ENCODE measurements at places on chromosomes 11 and 22. TPM values are rescaled to one million over a fixed set of nuclear protein-coding genes. Genes with fewer than 3 reads are reported as not detected.

DNA sequence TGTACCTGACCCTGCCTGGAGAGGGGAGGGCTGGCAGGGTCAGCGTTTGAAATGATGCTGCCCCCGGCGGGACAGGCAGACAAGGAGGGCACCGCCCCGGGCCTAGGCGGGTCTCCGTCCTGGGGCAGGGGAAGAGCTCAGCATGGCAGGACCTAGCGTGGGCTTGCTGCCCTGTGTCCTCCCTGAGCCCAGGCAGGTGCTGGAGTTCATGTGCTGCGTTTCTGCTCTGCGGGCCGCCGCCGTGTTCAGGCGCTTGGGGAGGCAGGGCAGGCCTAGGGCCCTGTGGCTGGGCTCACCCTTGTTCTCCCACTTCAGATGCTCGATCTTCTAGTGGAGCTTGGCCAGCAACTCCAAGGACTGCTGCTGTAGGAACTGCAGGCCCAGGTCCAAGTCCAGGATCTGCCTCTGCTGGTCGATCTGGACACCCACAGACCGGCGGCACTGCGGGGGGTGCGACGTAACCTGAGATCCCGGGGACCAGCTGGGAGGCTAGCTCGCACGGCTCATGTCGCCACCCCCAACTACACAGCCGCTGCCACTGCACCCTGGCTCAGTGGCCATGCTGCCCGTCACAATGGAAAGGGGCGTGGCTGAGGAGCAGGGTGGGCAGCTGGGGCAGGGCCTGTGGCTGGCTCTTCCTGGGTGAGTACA, 84.4 kb downstream of the MED15 start:
- DNase-seq, result no peak

DNA sequence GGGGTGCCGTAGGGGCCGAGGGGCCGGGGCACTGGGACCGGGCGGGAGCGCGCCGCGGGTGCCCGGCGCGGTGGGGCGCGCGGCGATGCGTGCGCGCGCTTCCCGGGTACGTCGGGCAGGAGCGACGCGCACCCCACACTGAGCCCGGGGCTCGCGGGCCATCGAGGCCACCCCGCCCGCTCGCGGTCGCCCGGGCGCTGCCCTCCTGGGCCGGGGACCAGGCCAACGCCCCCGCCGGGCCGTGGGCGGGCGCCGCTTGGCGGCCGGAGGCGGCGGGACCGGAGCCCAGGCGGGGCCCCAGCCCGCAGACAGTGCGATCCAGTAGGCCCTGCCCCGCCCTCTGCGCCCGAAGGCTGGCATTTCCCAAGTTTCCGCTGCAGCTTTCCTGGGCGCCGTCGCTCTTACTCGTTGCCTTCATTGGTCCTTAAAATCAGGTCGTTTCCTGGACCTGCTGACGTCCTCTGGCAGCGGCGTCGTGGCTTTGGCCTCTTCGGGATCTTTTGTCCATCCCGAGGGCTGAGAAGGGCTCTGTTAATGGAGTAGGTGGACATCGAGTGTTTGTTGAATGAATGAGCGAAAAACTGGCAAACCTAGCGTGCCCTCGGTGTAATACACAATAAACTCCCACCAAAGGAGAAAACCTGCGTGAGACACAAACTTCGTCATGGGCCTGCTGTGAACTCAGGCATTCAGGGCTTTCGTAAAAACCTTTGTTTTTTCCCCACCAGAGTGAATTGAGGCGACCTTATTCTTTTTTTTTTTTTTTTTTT, 638 bp downstream of the PARVA start:
- no peak for DNase-seq

DNA sequence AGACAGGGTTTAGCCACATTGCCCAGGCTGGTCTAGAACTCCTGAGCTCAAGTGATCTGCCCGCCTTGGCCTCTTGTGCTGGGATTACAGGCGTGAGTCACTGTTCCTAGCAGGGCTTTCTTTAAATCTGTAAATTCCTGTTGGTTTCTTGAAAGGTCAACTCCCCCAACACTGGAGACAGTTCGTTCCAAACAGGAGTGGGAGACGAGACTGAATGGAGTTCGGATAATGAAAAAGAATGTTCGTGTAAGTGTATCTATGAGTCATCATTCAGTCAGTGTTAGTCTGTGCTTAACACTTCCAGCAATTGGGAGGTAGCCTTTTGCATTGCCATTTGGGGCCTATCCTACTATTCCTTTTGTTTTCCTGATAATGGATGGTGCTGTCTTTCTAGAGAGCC, 10.0 kb upstream of the BACE1-AS start:
- DNase-seq, result no peak

The RAB3IL1 gene
- not detected for total RNA-seq

The DDI1 gene
- total RNA-seq, result not detected
